ENCODE measurements at places on chromosomes 6 and 20.

DNA sequence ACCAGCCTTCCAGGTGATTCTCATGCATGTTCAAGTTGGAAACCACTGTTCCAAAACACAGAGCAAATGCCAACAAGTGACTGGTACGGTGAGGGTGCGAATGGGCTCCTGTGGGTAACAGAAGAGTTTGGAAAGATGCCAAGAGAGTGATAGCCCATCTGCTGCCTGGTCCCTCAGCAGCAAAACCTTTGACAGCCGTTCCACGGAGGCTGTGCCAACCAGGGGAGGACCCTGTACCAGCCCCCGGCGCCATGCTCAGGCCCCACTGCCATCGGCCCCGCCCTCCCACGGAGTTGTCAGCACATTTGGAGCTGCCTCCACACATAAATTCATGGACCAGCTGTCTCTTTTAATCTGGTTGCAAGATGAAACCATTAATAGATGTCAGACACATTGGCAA, 4.4 kb upstream of the PTPRT start:
- no peak overlapping the region for H3K4me3 ChIP-seq
- peaks cover 13% of the 10 kb centered on the region for H3K27me3 ChIP-seq
- H3K27ac ChIP-seq: no peak overlapping the region
- H3K36me3 ChIP-seq: no peaks in the 10 kb centered on the region

- peaks cover 38% of the 10 kb centered on the region for H3K36me3 ChIP-seq
- H3K4me1 ChIP-seq: peaks cover 20% of the 10 kb centered on the region
- no peak for DNase-seq
- no peak overlapping the region for H3K4me3 ChIP-seq
- no peak overlapping the region for H3K27ac ChIP-seq
These were observed 6.2 kb downstream of the SS18L1 start for GRCh38 chr20:62149532-62150309.

DNA sequence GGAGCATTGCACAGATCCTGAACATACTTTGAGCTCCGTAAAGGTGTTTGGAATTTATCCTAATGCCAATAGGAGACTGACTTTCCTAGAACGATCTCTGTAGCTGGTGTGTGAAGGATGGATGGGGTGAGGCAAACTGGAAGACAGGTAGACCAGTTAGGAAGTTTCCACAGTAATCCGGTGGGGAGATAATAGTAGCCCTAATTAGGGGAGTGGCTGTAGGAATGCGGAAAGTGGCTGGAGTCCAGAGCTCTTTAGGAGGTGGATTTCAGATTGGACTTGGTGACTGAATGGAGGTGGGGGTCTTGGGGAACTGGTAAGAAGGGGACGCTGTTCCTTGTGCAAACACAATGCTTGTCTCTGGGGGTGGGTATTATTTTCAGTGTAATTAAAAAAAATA, 146.3 kb downstream of the SOX4 start:
- no peaks in the 10 kb centered on the region for H3K36me3 ChIP-seq
- DNase-seq: no peak
- H3K27me3 ChIP-seq: peaks cover 4% of the 10 kb centered on the region

DNA sequence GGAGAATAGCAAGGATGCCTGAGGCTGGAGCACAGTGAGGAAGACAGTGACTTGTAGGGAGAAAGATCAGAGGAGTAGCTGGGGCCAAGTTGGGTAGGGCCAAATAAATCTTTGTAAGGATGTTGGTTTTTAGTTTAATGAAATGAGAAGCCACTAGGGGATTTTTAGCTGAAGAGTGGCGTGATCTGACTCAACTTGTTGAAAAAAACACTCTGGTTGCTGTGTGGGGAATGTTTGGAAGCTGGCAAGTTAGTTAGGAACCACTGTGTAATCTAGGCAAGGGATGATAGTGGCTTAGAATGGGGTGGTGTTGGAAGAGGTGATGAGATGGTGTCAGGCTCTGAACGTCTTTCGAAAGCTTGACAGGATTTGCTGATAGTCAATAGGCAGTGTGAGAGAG, 176.1 kb upstream of the HDDC2 start:
- DNase-seq: no peak
- no peak overlapping the region for H3K27ac ChIP-seq
- H3K27me3 ChIP-seq: peaks cover 4% of the 10 kb centered on the region
- no peaks in the 10 kb centered on the region for H3K36me3 ChIP-seq
- H3K4me1 ChIP-seq: no peaks in the 10 kb centered on the region

DNA sequence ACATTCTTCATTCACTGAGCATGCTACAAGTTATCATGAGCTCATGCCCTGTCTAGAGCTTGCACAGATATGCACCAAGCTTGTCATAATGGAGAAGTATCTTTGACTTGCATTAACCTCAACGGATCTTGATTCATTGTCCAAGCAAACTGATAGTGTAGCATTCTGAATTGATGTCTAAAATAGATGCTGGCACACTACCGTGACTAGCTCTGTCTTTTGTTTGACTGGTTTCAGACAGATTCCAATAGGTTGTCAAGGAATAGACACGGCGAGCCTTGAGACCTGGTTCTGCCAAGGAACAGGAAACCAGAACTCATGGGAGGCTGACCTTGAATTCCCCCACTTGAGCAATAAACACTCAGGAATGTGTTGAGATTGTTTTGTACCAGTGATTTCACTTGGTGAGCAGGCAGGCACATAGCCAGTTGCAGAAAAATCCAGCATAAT, 1153.1 kb upstream of the GJE1 start:
- H3K27me3 ChIP-seq: no peaks in the 10 kb centered on the region
- no peaks in the 10 kb centered on the region for H3K36me3 ChIP-seq
- H3K27ac ChIP-seq: no peak overlapping the region
- no peaks in the 10 kb centered on the region for H3K4me1 ChIP-seq
- no peak overlapping the region for H3K4me3 ChIP-seq

DNA sequence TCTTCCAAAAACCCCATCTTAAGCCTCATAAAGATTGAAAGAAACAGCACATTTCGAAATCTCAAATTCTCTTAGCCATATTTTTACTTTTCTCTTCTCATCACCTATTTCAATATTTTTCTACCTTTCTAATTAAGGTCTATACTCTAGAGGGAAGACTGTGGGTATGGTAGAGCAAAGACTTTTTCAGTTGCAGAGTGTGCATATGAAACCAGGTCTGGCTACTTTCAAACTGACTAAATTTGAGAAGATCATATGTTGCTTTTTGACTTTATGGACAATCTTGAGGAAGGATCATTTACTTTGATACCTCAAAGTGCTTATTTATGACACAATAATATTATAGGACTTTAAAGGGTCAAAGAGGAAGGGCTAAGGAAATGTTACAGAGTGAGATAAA, 20.7 kb downstream of the FILIP1 start:
- H3K36me3 ChIP-seq: no peaks in the 10 kb centered on the region
- H3K27ac ChIP-seq: no peak overlapping the region
- peaks cover 19% of the 10 kb centered on the region for H3K27me3 ChIP-seq
- H3K4me3 ChIP-seq: no peak overlapping the region
- H3K4me1 ChIP-seq: no peaks in the 10 kb centered on the region
- DNase-seq: no peak

- no peaks in the 10 kb centered on the region for H3K27me3 ChIP-seq
- no peaks in the 10 kb centered on the region for H3K4me1 ChIP-seq
- no peaks in the 10 kb centered on the region for H3K36me3 ChIP-seq
These were observed 530.8 kb downstream of the BCKDHB start for GRCh38 chr6:80637312-80637711.

DNA sequence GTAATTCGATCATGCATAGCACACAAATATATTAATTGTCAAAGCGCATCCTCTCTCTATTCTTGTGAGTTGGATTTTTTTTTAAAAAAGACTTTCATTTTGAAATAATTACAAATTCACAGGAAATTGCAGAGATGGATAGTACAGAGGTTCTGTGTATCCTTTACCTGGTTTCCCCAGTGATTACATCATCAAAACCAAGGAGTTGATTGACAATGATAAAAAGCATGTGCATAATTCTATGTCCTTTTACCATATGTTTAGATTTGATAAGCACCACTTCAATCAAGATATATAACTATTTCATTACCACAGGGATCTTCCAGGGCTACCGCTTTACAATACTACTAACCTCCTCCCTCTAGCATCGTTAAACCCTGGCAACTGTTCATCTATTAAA, 40.2 kb downstream of the CCN2 start:
- no peak overlapping the region for H3K4me3 ChIP-seq
- H3K27me3 ChIP-seq: peaks cover 44% of the 10 kb centered on the region
- no peaks in the 10 kb centered on the region for H3K36me3 ChIP-seq
- DNase-seq: no peak

- H3K27ac ChIP-seq: peak overlapping the region; percentile 87
- H3K27me3 ChIP-seq: no peaks in the 10 kb centered on the region
- H3K4me1 ChIP-seq: peaks cover 42% of the 10 kb centered on the region
- peaks cover 17% of the 10 kb centered on the region for H3K36me3 ChIP-seq
- peak overlapping the region; percentile 84 for H3K4me3 ChIP-seq
These were observed 18.3 kb downstream of the HIVEP2 start for GRCh38 chr6:142926494-142927270.

DNA sequence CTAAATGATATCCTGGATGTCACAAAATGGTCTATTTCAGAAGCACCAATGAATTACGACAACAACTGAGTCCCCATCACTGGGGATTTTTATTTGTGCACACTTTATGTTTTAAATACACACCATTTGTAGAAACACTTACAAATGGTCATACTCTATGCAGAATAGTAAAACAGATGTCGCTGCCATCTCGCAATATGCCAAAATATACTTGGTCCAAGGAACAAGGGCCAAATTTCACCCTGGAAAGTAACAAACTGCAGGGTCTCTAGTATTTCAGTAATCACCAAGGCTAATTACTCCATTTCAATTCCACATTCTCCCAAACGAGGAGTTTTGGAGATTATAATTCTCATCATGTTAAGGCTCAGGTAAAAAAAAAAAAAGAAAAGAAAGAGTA, 215.2 kb downstream of the LMBRD1 start:
- H3K4me3 ChIP-seq: no peak overlapping the region
- no peak for DNase-seq
- H3K27me3 ChIP-seq: peaks cover 17% of the 10 kb centered on the region
- no peak overlapping the region for H3K27ac ChIP-seq
- peaks cover 12% of the 10 kb centered on the region for H3K4me1 ChIP-seq

GRCh38 chr20:62860391-62860923, 1.2 kb downstream of the TCFL5 start:
- DNase-seq: no peak
- peaks cover 8% of the 10 kb centered on the region for H3K36me3 ChIP-seq
- no peak overlapping the region for H3K27ac ChIP-seq
- peaks cover 17% of the 10 kb centered on the region for H3K4me1 ChIP-seq
- H3K4me3 ChIP-seq: peak overlapping the region; percentile 55
- peaks cover 16% of the 10 kb centered on the region for H3K27me3 ChIP-seq

GRCh38 chr20:34124469-34125249, 12.6 kb upstream of the EIF2S2 start:
- H3K27ac ChIP-seq: no peak overlapping the region
- H3K27me3 ChIP-seq: peaks cover 16% of the 10 kb centered on the region
- peaks cover 18% of the 10 kb centered on the region for H3K4me1 ChIP-seq
- H3K36me3 ChIP-seq: no peaks in the 10 kb centered on the region

DNA sequence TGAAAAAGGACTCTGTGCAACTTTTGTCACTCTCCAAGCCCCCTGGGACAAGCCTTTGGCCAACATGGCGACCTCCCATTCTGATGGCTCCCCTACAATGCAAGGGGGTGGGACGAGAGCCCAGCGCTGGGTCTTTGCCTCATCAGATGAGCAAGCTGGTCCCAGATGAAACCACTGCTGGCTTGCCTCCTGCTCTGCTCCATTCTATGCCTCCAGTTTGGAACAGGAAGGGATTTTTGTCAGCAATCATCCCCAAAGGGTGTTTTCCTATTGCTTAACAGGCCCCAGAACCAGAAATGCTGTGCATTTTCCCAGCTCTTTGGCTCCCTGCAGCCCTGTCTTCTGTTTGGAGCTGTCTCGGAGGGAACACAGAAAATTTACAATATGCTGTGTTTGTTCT, 412.7 kb downstream of the MAFB start:
- no peak overlapping the region for H3K27ac ChIP-seq
- DNase-seq: no peak
- no peaks in the 10 kb centered on the region for H3K27me3 ChIP-seq
- no peaks in the 10 kb centered on the region for H3K36me3 ChIP-seq
- no peak overlapping the region for H3K4me3 ChIP-seq

- H3K4me3 ChIP-seq: no peak overlapping the region
- H3K27me3 ChIP-seq: peaks cover 47% of the 10 kb centered on the region
- no peaks in the 10 kb centered on the region for H3K4me1 ChIP-seq
- H3K27ac ChIP-seq: no peak overlapping the region
- peaks cover 3% of the 10 kb centered on the region for H3K36me3 ChIP-seq
- DNase-seq: no peak
These were observed 12.4 kb upstream of the RNF24 start for GRCh38 chr20:4027590-4028265.

GRCh38 chr20:48877304-48877703, 44.2 kb upstream of the ARFGEF2 start:
- peaks cover 21% of the 10 kb centered on the region for H3K4me1 ChIP-seq
- no peak overlapping the region for H3K27ac ChIP-seq
- DNase-seq: no peak
- H3K4me3 ChIP-seq: no peak overlapping the region

DNA sequence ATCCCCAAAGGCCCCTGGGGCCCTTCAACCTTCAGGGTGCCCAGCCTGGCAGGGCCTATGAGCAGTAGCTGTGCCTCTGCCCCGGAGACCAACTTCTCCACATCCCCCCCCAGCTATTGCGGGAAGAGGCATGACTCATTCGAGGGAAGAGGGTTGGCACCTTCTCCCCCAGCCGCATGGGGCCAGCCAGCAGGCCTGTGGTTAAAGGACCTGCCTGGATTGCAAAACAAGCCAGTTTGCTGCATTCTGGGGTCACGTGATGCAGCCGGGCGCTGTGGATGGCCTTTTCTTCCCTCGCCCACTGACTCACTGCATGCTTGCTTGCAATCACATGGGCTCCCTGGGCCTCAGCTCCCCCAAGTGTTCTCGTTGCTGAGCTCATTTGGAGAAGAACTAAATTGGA, 182.5 kb downstream of the MAFB start:
- H3K4me1 ChIP-seq: no peaks in the 10 kb centered on the region
- peak; percentile 22 for DNase-seq
- H3K36me3 ChIP-seq: no peaks in the 10 kb centered on the region
- H3K27me3 ChIP-seq: no peaks in the 10 kb centered on the region
- no peak overlapping the region for H3K27ac ChIP-seq

DNA sequence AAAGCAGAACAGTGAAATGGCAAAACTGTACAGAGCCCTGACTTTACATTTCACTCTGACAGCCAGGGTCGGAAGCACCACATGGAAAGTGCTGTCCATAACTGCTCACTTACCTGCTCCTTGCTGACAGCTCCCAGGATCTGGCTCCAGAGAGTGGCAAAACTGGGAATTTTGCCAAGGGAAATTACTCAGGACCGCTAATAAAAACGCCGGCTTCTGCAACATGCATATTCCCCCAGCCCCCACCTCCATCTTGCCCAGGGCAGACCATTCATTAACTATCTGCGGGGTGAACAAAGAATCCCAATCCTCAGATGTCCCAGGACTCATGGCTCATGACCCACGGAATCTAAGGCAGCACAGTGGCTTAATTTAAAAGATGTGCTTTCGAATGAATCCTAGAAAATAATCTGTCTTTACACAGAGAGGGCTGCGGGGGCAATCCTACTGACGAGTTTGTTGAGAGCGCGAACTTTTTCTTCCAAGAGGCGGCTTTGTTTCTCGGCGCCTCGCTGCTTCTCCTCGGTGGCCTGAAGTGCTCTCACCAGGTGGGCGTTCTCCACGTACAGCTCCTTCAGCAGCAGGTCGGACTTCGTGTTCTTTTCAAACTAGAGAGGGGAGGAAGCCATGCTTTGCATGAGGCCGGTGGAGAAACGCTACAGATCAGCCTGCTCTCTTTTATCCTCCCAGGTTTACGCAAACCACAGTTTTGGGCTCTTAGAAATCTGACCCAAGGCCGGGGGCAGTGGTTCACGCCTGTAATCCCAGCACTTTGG, 45.8 kb downstream of the GINS1 start:
- H3K27me3 ChIP-seq: no peaks in the 10 kb centered on the region
- H3K4me3 ChIP-seq: no peak overlapping the region
- H3K4me1 ChIP-seq: no peaks in the 10 kb centered on the region

All from activated CD4-positive, alpha-beta memory T cell treated with anti-CD3 and anti-CD28 coated beads, Interleukin-2, amount 10 ng/mL, durations not matched to agents 7 days and 5 days (primary cell).